NCI-H2081 (cell line): ENCODE measurements at places on chromosomes 7 and 10.
A peak's percentile ranks its signal among the peaks of the same experiment; 100 is the strongest.

DNA sequence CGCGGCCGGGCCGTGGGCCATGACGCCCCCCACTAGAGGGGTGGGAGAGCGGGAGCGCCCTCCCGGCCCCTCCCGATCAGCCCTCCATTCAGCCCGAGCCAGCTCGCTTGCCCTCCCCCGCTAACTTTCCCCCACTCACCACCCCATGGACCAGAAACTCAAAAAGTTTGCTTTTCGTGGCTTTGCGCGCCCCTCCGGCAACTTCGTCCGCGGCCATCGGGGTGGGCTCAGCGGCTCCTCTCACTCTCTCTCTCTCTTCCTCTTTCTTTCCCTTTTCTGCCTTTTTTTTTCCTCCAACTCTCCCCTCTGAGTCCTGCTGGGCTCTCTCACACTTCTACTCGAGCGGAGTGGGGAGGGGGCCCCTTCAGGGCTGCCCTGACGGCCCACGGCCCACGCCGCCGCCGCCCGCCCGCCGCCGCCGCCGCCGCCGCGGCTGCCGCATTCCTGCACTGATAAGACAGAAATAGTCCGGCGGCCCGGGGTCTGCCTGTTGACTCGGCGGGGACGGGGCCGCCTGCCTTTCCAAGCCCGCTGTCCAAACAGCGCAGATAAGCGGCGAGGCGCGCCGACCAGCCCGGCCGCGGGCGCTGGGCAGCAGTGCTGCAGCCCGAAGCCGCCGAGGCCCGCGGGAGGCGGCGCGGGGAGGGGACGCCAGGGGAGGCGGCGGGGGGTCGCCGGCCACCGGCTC lies at the start of gene SMARCD3:
Gene SMARCD3 (minus strand): TSS at position 349 of the 688 bp plus-strand sequence. CDS start 132 bp downstream, at position 217.
- peak; percentile 35 for DNase-seq

GRCh38 chr7:83579740-83580139 lies 69.2 kb downstream of the SEMA3E start:
- DNase-seq, result peak; percentile 13

- DNase-seq, result no peak
These were observed 76.4 kb downstream of the CCSER2 start for GRCh38 chr10:84404783-84405182.

DNA sequence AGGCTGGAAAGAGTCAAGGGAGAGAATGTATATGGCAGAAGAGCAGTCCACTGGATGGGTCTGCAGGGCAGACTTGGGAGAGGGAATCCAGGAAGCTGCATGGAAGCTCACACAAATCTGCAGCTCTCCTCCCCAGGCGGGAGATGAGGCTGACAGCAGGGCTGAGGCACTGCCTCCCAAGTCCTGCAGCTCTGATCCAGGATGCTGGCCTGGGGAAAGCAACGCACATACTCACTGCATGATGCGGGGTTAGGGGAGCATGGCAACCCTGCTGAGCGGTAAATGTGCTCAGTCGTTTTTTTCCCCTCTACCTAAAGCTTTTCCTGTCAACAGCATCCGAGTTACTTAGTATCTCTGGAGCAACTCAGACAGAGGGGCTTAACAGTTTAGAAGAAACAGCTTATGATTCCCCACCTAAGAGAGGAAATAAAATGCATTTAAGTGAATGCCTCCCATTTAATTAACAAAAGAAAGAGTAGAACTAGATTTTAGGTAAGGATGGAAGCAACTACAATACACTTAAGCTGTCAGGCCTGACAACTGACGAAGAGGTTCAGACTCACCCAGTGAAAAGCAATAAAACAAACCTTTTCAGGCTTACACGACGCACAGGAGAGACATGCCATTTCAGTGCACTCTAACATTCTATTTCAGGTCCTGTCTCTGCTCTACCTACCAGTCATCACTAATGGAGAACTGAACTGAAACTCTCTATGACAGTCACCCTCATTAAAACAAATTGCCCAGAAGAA lies 37.0 kb downstream of the CHCHD3 start:
- no peak for DNase-seq
